CD8-positive, alpha-beta T cell (primary cell): ENCODE measurements at places on chromosomes 12 and 14.

DNA sequence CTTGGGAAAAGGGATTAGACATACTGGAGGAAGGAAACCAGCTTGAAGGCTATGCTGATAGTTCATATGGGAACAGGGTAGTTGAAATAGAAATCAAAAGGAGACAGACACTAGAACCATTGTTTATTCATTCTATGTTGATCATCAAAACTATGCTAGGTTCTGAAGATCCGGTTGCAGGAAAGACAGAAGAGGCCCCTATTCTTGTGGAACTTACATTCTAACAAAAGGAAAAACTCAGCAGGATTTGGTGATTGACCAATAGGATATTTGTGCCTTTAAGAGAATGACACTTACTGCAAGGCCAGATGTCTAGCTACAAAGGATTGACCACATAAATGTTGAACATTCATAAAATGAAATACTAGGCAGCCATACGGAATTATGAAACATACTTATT, 179.2 kb downstream of the AKAP6 start:
- DNase-seq, result no peak

DNA sequence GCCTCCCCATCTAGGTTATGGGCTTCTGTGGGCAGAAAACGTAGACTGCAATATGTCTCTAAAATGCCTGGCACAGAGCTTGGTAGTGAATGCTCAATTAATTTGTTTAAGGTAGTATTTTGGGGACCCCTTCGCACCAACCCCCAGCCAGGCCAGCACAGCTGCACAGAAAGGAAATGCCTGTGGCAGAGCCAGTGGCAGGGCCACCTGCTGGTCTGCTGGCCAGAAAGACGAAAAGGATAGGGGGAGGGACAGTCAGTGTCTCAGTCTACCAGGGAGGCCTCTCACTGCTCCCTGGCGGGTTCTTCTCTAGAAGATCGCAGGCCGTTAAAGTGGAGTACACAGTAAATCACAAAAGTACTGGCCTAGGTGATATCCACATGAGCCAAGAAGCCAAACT, 3.5 kb downstream of the RAB15 start:
- no peak for DNase-seq

GRCh38 chr12:49541140-49541861, 2.5 kb downstream of the KCNH3 start:
- no peak for DNase-seq

DNA sequence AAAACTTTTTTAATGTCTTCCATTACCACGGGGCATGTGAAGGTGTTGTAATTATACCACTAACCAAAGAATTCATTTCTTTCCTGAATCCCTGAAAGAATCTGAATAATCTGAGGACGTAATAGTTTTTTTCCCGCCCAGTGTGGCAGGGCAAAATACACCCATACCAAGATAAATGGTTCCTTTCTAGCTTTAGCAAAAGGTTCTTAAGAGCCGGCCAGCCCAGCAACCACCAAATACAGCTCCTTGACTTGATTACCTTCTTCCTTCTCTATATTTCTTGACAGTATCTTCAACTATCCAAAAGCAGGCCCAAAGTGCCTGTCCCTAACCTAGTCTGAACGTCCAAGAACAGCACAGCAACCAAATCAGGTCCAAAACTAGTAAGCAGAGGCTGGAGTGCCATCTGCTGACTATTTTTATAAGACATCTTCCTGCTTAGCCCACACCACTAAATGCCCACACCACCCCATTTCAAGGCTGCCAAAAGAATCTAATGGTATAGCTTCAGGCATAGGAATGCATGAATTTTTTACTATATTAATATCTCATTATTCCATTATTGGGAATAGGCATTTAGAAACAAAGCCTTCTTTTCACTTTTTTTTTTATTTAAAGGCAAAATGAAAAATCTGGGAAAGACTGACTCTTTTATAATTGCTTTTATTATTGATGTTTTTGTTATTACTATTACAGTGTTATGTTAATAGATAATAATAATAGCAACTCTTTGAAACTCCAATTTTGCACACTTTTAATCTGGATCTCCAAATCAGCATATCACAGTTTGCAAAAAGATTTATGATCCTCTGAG, 524.4 kb downstream of the MED13L start:
- DNase-seq, result no peak

- no peak for DNase-seq
Measured at GRCh38 chr12:128551266-128551665, 272.5 kb downstream of the SLC15A4 start.

DNA sequence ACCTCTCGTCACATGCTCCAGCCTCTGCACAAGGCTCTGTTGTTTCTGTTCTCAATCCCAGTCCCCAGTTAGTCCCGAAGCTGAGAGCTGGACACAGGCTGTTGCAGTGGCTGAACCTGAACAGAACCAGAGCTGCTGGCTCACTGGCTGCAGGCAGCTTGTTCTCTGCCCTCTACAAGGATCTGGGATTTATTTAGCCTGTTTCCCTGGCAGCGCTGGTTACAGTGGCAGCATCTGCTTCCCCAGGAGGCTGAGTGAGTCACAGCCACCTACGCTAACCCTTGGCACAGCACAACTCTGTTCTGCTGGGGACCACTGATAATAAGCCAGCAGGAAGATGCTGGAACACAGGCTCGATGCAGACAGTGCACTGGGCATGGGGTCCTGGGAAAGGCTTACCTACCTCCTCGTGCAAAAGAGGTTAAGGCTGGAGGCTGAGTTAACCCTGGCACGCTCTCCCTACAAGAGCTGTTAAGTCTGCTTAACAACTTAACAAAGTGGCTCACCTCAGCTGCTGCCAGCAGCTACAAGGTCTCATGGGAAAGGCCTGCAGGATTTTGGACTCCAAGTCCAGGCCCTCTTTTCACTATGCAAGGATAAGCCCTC, 299.6 kb downstream of the PCNX1 start:
- DNase-seq, result no peak

DNA sequence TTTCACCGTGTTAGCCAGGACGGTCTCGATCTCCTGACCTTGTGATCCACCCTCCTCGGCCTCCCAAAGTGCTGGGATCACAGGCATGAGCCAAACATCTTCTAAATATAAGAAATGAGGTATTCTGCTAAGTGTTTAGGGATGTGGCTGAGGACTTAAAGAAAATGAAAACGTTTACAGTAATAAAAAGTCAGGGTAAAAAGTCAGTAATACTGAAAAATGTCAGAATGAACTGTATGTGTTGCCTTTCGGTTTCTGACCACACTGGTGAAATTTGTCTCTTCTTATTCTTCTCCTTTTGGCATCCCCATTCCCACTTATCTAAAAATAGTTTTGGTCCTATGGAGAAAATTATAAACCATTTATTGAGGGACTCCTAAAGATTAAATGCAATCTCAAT, 20.5 kb downstream of the TMEM116 start:
- DNase-seq, result no peak

GRCh38 chr14:36028218-36028617, 148.3 kb downstream of the PTCSC3 start:
- DNase-seq, result no peak

DNA sequence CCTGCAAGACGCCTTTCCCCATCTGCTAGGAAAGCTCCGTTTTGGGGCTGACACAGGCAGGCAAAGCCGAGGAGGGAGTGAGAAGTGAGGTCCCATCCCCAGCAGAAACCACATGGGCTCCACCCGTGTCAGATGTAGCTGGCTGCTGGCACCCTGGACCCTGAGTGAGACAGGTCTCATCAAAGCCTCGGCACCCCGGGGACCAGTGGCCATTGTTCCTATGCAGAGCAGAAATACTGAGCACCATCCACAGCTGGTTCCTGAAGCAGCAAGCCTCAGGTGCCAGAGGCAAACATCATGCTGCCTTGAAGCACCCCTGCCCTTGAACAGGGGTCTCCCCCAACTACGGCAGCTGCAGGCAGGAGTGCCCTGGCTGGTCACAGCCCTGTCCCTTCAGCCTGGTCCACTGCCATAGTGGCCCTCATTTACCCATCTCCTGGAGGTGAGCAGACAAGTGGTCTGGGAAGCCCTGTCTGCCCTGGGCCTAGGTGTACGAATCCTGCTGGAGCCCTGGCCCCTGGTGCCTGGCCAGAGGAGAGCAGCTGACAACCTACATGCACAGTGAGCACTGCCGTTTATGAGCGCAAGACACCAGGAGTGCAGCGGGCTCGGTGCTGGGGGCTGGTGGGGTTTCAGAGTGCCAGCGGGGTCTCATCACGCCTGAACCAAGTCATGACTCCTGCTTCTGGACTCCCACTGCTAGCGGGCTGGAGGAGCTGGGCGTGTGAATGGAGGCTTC, 289.8 kb upstream of the RTL1 start:
- no peak for DNase-seq
